ENCODE measurements at places on chromosomes 6 and 20. TPM values are rescaled to one million over a fixed set of nuclear protein-coding genes. Genes with fewer than 3 reads are reported as not detected.

DNA sequence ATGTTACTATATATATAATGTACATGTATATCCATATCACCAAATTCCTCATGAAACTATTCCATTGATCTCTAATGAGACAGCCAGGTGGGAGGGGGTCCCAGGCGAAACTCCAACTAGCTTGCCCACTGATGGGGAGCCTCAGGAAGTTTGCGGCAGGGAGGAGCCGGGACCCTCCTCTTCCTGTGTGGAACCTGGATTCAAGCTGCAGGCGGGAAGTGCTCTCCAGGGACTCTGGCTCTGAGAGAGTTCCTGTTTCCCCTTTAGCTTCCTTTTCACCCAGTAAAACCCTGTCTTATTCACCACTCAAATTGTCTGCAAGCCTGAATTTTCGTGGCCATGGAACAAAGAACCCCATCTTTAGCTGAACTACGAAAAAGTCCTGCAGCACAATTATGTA lies 152.2 kb downstream of the OPN5 start:
- no peak for DNase-seq
- H3K4me1 ChIP-seq, result no peaks in the 10 kb centered on the region
- H3K4me3 ChIP-seq, result no peak overlapping the region
- H3K36me3 ChIP-seq, result no peaks in the 10 kb centered on the region

GRCh38 chr6:34576286-34576955 lies 20.3 kb upstream of the SPDEF start:
- no peaks in the 10 kb centered on the region for H3K4me1 ChIP-seq
- no peaks in the 10 kb centered on the region for H3K36me3 ChIP-seq
- H3K4me3 ChIP-seq, result no peak overlapping the region
- H3K27me3 ChIP-seq, result no peaks in the 10 kb centered on the region
- H3K27ac ChIP-seq, result no peak overlapping the region

DNA sequence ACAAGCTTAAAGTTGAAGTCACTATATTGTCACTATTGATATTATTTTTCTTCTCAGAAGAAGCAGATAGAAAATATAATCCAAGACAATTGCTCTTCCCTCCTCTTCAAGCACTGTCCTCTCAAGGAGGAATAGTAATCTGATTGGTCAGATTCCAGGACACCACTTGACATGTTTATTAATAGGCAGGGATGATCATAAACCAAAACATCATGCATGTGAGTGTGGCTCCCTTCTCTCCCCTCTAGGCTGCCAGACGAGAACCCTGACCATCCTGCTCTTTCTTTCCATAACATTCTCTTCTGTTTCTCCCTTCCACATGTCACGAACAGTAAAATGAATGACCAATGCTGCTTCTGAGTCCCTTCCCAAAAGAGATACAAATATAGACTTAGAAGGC lies 7.5 kb downstream of the ATG5 start:
- H3K27ac ChIP-seq, result no peak overlapping the region
- peaks cover 3% of the 10 kb centered on the region for H3K4me1 ChIP-seq
- no peak overlapping the region for H3K4me3 ChIP-seq
- peaks cover 5% of the 10 kb centered on the region for H3K36me3 ChIP-seq
- DNase-seq, result no peak

GRCh38 chr20:32062776-32063170 lies 10.7 kb downstream of the HCK start:
- no peaks in the 10 kb centered on the region for H3K36me3 ChIP-seq
- H3K4me1 ChIP-seq, result no peaks in the 10 kb centered on the region

DNA sequence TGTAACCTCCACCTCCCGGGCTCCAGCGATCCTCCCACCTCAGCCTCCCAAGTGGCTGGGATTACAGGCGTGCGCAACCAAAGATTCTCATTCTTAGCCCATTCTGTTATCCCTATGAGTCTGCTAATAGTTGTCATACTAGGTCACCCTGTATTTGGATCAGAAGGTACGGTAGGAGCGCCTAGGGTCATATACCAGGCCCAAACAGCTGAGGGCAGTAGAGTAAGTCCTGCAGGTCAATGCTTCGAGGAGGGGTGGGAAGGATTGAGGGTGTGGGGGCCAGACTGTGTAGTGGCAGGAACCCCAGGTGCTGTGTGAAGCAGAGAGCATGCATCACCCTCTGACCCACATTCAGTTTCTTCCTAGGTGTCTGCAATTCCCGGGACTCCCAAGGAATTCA lies 22.7 kb upstream of the POU5F1 start:
- no peak overlapping the region for H3K4me3 ChIP-seq
- H3K4me1 ChIP-seq, result peaks cover 6% of the 10 kb centered on the region
- DNase-seq, result no peak

DNA sequence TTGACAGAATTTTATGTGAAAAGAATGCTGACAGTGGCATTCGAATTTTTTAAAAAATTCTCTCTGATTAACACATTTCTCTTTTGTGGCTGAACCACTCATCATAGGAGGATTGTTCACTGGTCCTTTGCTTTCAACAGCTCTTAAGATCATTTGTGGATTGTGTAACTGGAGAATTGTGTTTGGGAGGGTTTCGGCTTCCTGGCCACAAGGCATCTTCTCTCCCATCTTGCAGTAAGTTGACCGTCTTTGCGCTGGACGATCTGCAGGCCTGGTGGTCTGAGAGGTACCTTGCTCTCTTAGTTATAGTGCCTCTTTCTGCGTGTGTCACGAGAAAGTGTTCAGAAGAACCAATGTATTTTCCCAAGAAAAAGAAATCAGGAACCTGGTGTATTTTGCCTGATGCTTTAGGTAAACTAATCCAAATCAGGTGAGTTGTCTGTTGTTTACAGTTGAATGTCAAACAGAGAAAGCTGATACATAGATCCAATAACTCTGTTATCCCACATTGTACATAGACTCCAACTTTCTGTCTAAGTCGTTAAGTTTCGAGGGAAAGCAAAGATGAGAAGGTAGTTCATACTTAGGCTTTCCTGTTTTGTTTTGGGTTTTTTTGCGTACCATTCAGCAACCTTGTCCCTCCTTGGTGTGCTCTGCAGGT lies 14.8 kb upstream of the EXOC2 start:
- H3K4me1 ChIP-seq, result no peaks in the 10 kb centered on the region
- no peaks in the 10 kb centered on the region for H3K36me3 ChIP-seq
- no peak overlapping the region for H3K27ac ChIP-seq
- DNase-seq, result no peak

DNA sequence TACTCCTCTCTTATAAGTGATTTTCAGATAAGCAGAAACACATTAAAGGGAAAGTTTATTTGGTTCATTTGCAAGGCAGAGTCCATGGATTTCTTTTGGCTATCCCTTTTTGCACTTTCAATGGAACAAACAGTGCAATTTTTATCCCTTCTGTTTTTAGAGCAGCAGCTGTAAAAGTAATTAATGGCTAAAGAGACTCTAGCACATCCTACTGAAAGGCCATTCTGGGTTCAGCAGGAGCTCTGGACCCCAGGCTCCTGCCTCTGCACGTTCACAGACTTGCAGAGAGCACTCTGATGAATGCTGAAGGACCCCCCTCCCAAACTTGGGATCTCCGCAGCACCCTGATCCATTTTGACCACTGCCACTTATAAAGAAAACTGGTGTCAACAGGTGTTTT lies 40.3 kb upstream of the PDE7B start:
- no peaks in the 10 kb centered on the region for H3K27me3 ChIP-seq
- H3K4me1 ChIP-seq, result no peaks in the 10 kb centered on the region
- no peak overlapping the region for H3K4me3 ChIP-seq

- no peak overlapping the region for H3K4me3 ChIP-seq
- H3K4me1 ChIP-seq, result no peaks in the 10 kb centered on the region
- DNase-seq, result no peak
- H3K27me3 ChIP-seq, result no peaks in the 10 kb centered on the region
- H3K27ac ChIP-seq, result no peak overlapping the region
These were observed 177.0 kb downstream of the TTLL2 start for GRCh38 chr6:167501831-167502385.

GRCh38 chr6:31572041-31572911 lies at the start of gene LTA:
Gene LTA, plus strand, starts transcription at chr6:31572289. Its CDS starts 454 bp downstream, at chr6:31572743.
- H3K4me1 ChIP-seq, result no peaks in the 10 kb centered on the region
- H3K36me3 ChIP-seq, result no peaks in the 10 kb centered on the region
- H3K27ac ChIP-seq, result no peak within 1 kb of the TSS
- DNase-seq, result no peak
- H3K27me3 ChIP-seq, result no peaks in the 10 kb centered on the region
- peak within 1 kb of the TSS; percentile 21 for H3K4me3 ChIP-seq

GRCh38 chr6:134883314-134883713 lies 66.6 kb downstream of the ALDH8A1 start:
- no peak for DNase-seq
- H3K4me3 ChIP-seq, result no peak overlapping the region
- H3K4me1 ChIP-seq, result no peaks in the 10 kb centered on the region
- no peaks in the 10 kb centered on the region for H3K36me3 ChIP-seq
- H3K27me3 ChIP-seq, result no peaks in the 10 kb centered on the region
- H3K27ac ChIP-seq, result no peak overlapping the region

DNA sequence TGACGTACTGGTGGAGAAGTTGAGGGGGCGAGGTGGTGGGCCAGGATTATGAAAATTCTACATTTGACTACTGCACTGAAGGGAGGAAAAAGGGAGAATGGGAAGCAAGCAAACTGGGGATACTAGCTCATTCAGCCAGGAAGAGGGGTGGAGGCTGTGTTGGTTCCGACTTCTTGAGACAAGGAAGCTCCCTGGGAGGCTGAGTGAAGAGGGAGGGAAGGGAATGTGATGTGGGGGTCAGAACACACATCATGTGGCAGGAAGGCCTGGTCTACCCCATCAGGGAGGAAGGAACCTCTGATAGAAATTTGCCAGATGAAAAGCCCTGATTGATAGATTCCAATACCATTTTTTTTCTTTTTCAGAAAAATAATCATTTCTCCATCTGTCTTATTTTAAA lies 28.8 kb upstream of the MCHR2 start:
- H3K4me1 ChIP-seq, result no peaks in the 10 kb centered on the region
- H3K27ac ChIP-seq, result no peak overlapping the region
- H3K36me3 ChIP-seq, result no peaks in the 10 kb centered on the region
- no peak for DNase-seq
- no peak overlapping the region for H3K4me3 ChIP-seq
- H3K27me3 ChIP-seq, result no peaks in the 10 kb centered on the region

GRCh38 chr6:150076196-150076893 lies 7.4 kb upstream of the ULBP3 start:
- H3K27me3 ChIP-seq, result no peaks in the 10 kb centered on the region
- no peaks in the 10 kb centered on the region for H3K36me3 ChIP-seq
- no peak overlapping the region for H3K4me3 ChIP-seq
- H3K27ac ChIP-seq, result no peak overlapping the region
- H3K4me1 ChIP-seq, result no peaks in the 10 kb centered on the region
- no peak for DNase-seq

The DPPA5 gene
- total RNA-seq, result not detected

- no peak overlapping the region for H3K4me3 ChIP-seq
- no peaks in the 10 kb centered on the region for H3K4me1 ChIP-seq
- H3K27me3 ChIP-seq, result no peaks in the 10 kb centered on the region
These were observed 40.2 kb upstream of the AGPAT4 start for GRCh38 chr6:161313940-161314509.

GRCh38 chr20:57688295-57688694 lies 21.5 kb downstream of the PMEPA1 start:
- H3K27me3 ChIP-seq, result no peaks in the 10 kb centered on the region
- H3K4me3 ChIP-seq, result peak overlapping the region; percentile 47
- peaks cover 100% of the 10 kb centered on the region for H3K4me1 ChIP-seq
- no peak for DNase-seq
- H3K27ac ChIP-seq, result peak overlapping the region; percentile 84

DNA sequence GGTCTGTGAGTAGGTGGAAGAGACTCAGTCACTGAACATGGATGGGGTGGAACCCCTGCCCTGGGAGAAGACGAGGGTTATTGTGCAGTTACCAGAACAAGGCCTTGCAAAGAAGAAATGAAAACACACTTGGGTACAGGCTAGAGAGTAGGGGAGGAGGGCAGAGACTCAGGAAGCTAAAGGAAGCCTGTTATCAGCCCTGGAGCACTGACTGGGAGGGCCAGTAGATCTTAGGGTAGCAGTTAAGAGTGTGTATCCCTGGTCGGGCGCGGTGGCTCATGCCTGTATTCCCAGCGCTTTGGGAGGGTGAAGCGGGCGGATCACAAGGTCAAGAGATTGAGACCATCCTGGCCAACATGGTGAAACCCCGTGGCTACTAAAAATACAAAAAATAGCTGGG lies 74.4 kb downstream of the SASH1 start:
- H3K4me3 ChIP-seq, result no peak overlapping the region
- no peaks in the 10 kb centered on the region for H3K27me3 ChIP-seq
- peaks cover 34% of the 10 kb centered on the region for H3K4me1 ChIP-seq
- H3K36me3 ChIP-seq, result no peaks in the 10 kb centered on the region
- no peak for DNase-seq

DNA sequence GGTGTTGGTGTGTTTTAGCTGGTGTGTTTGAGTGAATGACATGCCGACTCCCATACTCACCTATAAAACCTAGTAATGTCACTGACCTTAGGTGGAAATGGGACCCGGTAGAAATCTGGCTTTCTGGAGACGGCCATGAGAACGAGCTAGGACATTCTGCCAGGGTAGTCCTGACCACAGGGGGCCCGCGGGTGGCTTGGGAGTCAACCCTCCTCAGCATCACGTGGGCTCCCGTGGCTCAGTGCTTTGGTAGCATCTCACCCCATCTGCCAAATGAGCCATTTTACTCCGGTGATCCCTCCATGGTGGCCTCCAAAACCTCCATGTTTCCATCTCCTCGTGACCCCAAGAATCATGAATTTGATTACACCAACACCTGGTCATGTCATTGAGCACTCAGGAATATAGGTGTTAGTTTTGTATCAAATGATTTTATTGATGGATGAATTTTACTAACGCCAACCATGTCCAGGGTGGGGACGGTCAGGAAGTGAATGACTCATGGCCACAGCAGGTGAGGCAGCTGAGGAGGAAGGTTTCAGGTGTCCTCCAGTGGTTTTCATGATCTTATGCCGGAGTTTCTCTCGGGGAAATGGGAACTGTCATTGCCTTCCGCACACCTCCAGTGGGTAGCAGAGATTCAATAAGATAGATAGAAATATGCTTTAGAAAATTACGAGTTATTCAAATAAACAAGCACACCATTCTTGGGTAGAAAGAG lies 195.0 kb downstream of the SYNDIG1 start:
- H3K27me3 ChIP-seq, result no peaks in the 10 kb centered on the region
- peaks cover under 1% of the 10 kb centered on the region for H3K4me1 ChIP-seq
- H3K27ac ChIP-seq, result no peak overlapping the region
- H3K4me3 ChIP-seq, result no peak overlapping the region
- no peaks in the 10 kb centered on the region for H3K36me3 ChIP-seq

The CST2 gene
- total RNA-seq, result not detected

Measured in thoracic aorta (tissue), 2 donors.